ENCODE measurements at places on chromosomes 11 and 22.

DNA sequence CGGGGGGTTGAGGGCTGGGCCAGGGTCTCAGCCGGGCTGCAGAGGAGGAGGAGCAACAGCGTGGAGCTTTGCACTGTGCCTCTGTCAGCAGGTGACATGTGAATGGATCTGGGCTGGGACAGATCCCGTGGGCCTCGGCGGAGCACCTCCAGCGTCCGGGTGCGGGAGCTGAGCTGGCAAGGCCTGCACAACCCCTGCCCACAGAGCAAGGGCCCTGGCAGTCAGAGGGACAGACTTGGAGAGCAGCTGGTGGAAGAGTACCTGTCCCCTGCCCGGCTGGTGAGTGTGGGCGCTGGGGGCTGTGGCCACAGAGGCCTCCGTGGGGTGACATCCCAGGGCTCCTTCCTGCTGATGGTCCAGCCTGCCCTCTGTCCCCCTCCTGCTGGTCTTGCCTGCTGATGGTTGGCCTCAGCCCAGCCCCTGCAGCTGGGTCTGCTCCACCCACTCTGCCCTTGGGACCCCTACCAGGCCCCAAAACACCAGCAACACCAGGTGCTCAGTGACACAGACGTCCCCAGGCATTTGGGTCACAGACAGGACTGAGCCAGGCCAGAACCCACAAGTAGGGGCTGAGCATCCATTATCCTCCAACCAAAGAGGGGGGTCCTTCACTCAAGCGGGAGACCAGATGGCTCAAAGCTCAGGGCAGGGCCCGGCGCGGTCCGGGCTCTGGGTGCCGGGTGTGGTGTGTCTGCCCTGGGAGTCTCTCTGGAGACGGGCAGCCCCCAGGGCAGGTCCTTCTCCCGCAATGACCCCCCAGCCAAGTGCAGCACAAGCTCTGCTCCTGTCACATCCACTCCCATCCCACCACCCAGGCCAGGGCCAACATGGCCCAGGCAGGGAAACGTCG lies 3.5 kb downstream of the LRRC56 start:
- no peak for DNase-seq

DNA sequence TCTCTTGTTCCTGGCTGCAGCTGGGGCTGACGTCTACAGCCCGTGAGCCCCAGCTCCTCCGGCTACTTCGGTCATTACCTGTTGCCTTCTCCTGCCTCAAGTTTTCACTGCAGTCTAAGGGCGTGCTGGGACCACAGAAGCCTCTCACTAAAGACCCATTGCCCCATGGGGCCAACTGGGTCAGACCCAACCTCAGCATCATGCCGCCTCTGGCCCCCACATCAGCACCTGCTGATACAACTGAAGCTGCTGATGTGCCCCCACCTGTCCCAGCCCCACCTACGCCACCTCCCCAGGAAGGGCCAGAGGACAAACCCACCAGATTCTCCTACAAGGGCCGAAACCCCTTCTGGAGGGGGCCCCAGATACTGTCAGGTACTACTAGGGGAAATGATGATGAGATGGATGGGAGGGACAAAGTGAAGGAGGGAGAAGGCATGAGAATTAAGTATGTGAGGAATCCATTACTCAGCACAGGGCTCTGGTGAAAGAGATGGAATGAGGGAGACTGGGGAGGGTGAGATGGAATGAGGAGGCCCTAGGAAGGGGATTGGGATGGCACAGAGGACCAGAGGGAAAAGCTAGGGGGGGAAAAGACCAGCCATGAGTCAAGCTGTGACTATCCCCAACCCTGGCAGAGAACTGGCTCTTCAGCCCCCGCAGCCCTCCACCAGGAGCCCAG lies 5.1 kb downstream of the C11orf42 start:
- DNase-seq = no peak

GRCh38 chr11:94845622-94846021 lies 77.5 kb downstream of the AMOTL1 start:
- DNase-seq = no peak

GRCh38 chr11:39011797-39012196 lies 2413.8 kb upstream of the RAG2 start:
- DNase-seq = no peak

GRCh38 chr11:56910046-56910773 lies 78.5 kb upstream of the OR5AK2 start:
- DNase-seq = no peak

GRCh38 chr11:16240687-16241086 lies 115.7 kb downstream of the SOX6 start:
- no peak for DNase-seq

GRCh38 chr11:123796226-123796625 lies 9.9 kb downstream of the OR6M1 start:
- DNase-seq = no peak

GRCh38 chr22:38468443-38469305 lies 778 bp downstream of the KDELR3 start:
- no peak for DNase-seq

GRCh38 chr11:102465696-102466095 lies 13.1 kb upstream of the TMEM123 start:
- no peak for DNase-seq

DNA sequence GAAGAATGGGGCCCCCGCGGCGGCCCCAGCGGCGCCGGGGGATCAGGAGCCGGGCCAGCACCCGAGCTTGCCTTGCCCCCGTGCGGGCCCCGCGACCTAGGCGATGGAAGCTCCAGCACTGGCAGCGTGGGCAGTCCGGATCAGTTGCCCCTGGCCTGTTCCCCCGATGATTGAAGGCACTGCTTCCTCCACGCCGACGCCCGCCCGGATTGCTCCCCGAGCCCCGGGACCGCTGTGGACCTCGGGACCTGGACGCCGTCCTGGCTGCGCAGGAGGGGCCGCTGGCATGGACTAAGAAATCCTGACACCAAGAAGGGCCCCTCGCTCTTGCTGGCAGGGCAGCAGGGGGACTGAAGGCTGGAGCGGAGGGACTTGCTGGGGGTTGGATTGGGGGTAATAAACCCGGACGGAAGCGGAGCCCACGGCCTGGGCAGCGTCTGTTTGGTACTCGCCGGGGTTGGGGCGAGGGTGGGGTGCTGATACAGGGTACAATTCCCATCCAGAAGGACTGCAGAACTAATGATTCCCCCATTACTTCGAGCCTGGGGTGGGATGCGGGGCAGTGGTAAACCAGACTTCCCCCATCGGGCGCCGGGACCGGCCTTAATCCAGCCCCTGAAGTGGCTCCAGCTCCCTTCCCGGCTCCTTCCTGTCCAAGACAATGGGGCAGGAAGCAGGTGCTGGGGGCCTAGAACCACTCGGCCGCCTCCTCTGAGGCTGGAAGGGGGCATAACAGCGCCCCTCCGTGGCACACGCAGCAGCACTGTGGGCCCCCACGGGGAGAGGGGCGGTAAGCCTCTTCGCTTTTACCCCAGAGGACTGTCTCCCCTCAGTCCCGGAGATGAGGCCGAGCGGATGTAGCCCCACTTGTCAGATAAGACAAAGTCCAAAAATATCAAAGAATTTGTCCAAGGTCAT lies 1.0 kb downstream of the CCDC85B start:
- DNase-seq = peak; percentile 43

DNA sequence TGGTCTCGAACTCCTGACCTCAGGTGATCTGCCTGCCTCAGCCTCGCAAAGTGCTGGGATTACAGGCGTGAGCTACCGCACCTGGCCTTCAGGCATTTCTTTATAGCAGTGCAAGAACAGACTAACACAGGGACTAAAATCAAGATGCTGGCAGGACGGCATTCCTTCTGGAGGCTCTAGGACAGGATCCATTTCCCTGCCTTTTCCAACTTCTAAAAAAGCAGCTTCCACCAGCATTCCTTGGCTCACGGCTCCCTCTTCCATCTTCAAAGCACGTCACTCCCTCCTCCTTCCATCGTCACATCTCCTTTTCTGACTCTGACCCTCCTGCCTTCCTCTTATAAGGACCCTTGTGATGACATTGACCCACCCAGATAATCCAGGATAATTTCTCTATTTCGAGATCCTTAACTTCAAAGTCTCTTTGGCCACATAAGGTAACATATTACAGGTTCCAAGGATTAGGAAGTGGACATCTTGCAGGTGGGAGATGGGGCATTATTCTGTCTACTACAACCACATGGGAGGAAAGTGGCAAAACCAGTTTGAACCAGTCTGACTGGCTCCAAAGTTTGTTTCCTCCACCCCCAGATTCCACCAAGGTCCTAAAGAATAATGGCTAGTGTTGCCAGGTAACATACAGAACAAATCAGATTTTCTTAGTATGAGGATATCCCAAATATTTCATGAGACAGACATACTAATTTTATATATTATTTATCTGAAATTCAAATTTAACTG lies 172.5 kb downstream of the MN1 start:
- no peak for DNase-seq

DNA sequence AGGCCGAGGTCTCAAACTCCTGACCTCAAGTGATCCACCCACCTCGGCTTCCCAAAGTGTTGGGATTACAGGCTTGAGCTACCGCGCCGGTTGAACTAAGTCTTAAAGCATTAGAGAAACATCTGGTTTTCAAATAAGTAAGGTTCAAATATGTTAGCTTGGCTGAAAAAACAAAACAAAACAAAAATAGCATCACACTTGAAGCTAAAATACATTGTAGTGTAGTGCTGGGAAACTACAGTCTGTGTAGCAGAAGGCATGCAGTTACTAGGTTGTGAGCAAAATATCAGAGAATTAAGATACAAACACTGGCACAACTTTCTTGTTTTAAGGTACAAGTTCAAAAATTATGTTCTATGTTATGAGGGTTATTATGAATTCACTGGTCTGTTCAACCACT lies 224.8 kb upstream of the CHORDC1 start:
- DNase-seq = no peak

DNA sequence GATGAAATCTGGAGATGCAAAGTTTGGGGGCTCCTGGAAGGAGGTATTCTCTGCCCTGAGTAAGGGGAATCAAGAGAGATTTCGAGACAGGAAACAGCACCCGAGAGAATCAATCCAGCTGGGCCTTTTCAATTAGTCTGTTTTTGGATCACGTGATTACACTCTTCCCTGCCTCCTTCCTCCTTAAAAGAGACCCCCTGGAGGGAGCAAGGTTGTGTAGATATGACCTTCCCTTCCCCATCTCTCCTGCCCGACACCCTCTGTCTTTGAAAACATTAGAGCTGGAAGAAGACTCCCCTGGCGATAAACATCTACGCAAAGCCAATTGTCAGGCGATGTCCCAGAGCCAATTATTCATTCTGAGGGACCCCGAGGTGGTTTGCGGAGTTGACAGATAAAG lies 407.9 kb downstream of the MIAT start:
- no peak for DNase-seq

GRCh38 chr11:36455658-36456111 lies 54.4 kb downstream of the TRAF6 start:
- no peak for DNase-seq

DNA sequence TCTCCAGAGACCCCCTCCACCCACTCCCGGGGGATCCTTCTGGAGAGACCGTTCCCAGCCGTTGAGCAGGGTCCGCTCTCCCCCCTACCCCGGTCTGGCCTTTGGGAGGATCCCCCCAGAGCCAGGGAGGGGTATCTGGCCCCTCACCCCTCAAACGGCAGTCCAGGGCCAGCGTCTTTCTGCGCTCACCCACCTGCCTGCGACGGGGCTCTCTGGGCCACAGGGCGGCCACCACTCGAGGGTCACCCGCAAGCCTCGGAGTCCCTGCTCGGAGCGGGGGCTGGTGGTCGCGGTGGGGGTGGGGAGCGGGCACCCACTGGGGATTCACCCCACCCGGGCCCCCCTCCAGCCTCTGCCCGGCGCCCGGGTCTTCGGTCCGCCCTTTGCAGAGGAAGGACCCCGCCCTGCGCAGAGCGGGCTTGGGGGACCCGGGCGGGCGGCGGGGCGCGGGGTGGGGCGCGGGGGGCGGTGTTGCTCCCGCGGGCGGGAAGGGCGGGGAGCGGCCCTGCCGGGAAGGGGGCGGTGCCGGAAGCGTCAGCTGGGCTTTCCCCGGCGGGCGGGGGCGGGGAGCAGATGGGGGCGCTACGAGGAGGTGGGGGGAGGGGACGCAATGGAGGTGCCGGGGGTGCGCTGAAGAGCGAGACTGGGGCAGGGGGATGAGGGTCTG lies 16.6 kb downstream of the CRELD2 start:
- DNase-seq = peak; percentile 94

- DNase-seq = no peak
Measured at GRCh38 chr22:44366372-44367300, 53.9 kb upstream of the SHISAL1 start.

DNA sequence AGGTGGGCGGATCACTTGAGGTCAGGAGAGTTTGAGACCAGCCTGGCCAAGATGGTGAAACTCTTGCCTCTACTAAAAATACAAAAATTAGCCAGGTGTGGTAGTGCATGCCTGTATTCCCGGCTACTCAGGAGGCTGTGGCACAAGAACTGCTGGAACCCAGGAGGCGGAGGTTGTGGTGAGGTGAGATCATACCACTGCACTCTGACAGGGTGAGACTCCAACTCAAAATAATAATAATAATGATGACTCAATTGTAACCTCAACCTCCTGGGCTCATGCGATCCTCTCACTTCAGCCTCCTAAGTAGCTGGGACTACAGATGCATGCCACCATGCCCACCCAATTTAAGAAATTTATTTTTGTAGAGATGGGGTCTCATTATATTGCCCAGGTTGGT lies 15.6 kb upstream of the CHRNA10 start:
- DNase-seq = no peak

- no peak for DNase-seq
Measured at GRCh38 chr22:48628891-48629543, 1198.7 kb downstream of the BRD1 start.

GRCh38 chr22:43798492-43798891 lies 13.6 kb downstream of the EFCAB6 start:
- no peak for DNase-seq

- DNase-seq = no peak
Measured at GRCh38 chr22:45912910-45913309, 64.1 kb downstream of the WNT7B start.

- DNase-seq = no peak
Measured at GRCh38 chr11:132941761-132942160, 590.5 kb downstream of the OPCML start.

- DNase-seq = no peak
Measured at GRCh38 chr11:110762590-110762989, 50.4 kb upstream of the ARHGAP20 start.

GRCh38 chr22:33853200-33854097 lies 66.8 kb downstream of the LARGE1 start:
- DNase-seq = peak; percentile 16

DNA sequence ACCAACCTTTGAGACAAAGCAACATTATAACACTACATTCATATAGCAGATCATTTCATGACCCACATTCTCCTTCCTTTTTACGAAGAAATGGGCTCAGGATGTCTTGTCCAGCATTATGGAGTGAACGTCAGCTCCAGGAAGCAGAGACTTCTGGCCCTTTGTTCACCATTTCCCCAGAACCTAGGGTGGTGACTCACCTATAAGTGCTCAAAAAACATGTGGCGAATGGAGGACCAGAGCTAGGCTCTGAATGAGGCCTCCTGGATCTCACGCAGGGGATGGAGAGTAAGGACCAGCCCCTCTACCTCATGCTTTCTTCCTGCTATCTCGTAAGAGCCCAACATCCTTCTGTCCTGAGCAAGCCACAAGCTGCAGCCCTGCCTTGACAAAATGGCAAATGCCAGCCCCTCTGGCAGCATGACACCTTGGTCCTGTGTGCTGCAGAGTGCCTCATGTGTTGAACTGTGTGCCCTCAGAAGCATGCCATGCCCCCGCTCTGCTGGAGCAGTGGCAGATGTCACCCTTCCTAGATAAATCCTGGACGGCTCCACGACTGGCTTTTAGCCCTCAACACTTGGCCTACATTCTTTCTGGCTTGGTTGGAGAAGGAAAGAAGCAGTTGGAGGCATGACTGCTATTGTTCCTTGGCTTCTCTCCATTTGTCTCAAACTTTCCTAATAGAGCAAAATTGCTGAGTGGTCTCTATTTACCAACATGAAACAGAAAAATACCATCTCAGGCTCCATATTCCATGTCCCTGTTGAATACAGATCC lies 6.5 kb upstream of the ST3GAL4 start:
- no peak for DNase-seq

- DNase-seq = no peak
Measured at GRCh38 chr22:31574055-31574670, 77.8 kb downstream of the SFI1 start.

Data from CD4-positive, alpha-beta T cell treated with Interleukin-21 for 1 hour (primary cell).